Spleen (tissue), 13 donors: ENCODE measurements at places on chromosomes 7 and 10. TPM values are rescaled to one million over a fixed set of nuclear protein-coding genes. Genes with fewer than 3 reads are reported as not detected.

DNA sequence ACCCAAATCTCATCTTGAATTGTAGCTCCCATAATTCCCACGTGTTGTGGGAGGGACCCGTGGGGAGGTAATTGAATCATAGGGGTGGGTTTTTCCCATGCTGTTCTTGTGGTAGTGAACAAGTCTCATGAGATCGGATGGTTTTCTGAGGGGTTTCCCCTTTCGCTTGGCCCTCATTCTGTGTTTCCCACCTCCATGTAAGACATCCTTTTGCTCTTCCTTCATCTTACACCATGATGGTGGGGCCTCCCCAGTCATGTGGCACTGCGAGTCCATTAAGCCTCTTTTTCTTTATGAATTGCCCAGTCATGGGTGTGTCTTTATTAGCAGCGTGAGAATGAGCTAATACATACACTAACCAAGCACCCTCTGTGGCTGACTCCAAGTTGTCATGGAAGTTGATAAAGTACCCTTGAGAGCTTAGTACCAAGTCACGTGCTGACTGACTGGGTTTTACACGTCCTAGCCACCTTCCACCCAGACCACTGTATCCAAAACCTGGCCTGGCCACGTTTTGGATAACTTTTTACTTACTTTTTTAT is 614.4 kb downstream of the SDK1 start:
- no peak for DNase-seq

GRCh38 chr10:77339166-77339565 is 298.4 kb downstream of the KCNMA1 start:
- DNase-seq, result no peak

DNA sequence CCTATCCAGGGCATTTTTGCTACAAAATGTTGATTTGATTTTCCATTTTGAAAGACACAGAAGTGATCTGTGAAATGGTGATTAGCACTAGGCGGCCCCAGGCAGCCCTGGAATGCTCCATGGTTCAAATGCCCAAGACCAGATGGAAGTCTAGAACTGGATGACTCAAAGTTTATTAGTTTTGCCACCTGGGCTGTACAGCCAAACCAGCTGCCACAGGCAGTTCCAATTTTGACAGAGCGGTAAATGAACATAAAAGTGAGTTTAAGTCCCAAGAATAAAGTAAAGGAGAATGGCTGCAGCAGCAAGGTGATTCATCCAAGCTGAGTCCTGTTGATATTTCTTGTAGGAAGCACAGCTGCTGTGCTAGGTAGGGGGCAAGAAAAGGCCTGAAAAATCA is 180.5 kb downstream of the SUGCT start:
- DNase-seq, result no peak

- peak; percentile 75 for DNase-seq
These were observed 1.0 kb upstream of the KNDC1 start for GRCh38 chr10:133158756-133159610.

- DNase-seq, result no peak
These were observed 59.1 kb downstream of the CNTNAP2 start for GRCh38 chr7:146175716-146176115.

DNA sequence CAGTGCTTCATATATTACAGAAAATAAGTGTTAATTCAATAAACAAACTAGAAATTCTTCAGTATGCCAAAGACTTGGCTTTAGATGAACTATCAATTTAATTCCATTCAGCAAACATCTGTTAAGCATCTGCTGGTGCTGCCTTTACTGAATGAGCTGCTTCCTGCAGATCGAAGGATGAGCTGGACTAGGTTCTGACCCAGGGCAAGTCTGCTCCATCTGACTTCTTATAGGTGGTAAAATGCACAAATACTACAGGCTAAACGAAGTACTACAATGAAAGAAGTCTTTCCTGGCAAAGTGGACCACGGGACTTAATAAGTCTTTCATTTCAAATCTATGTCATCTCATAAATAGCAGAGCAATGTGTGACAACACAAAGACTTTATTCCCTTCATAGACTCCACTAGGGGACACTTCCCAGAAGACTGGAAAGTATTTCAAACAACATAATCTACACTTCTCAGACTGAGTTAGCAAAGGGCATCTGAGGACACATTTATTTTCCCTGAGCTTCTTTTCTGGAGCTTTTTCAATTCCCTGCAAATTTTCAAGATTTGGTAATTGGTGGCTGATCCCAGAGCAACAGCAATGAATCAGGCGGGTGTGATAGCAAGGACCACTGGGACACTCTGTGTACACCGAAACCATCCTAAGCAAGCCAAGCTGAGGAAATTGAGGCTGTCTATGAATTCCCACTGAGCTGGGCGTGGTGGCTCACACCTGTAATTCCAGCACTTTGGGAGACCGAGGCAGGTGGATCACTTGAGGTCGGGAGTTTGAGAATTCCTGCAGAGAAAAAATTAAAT is 108.9 kb upstream of the FRMD4A start:
- DNase-seq, result no peak

DNA sequence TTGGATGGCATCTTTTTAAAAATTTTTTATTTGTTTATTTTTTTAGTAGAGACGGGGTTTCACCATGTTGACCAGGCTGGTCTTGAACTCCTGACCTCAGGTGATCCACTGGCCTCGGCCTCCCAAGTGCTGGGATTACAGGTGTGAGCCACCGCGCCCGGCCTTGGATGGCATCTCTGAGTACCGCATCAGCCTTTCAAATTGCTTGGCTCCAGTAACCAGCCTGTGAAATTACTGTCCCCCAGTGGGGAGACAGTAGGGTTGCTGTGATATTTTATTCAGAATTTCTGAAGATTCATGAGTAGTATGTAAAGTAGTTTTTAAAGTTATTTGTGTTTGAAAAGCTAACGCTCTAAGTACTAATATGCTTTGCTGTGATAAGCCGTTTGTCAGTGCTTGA is 1.2 kb downstream of the NUB1 start:
- no peak for DNase-seq

GRCh38 chr10:132725202-132725601 is 60.7 kb downstream of the NKX6-2 start:
- no peak for DNase-seq

DNA sequence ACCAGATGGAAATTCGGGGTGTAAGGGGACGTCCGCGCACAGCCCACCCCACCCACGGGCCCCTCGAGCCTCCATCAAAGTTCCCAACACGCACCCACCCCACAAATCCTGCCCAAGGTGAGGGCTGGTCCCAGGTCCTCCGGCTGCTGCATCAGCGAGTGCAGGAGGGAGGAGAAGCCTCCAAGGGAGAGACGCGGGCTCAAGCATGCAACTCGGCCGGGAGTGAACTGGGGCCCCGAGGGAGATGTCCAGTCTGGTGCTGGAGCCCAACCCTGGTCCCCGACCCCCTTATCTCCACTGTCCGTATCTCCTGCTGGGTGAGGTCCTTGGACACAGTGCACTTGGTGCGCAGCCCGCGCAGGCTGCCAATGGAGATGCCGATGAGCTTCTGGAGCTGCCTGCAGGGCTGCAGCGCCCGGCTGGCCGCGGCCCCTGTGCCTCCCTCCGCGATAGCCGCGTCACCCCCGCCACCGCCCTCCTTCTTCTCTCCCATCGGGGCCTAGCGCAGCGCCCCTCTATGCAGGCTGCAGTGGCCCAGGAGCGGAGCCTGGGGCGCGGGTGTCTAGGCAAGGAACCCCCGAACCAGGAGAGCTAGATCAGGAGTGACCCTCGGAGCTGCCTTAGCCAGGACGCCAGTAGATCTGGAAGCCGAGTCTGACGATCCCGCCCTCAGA is 489.2 kb downstream of the ZNF33B start:
- DNase-seq, result peak; percentile 66

GRCh38 chr10:79422178-79422892 is 23.1 kb downstream of the ZCCHC24 start:
- peak; percentile 58 for DNase-seq

GRCh38 chr10:58438986-58439385 is 53.8 kb downstream of the TFAM start:
- DNase-seq, result no peak

DNA sequence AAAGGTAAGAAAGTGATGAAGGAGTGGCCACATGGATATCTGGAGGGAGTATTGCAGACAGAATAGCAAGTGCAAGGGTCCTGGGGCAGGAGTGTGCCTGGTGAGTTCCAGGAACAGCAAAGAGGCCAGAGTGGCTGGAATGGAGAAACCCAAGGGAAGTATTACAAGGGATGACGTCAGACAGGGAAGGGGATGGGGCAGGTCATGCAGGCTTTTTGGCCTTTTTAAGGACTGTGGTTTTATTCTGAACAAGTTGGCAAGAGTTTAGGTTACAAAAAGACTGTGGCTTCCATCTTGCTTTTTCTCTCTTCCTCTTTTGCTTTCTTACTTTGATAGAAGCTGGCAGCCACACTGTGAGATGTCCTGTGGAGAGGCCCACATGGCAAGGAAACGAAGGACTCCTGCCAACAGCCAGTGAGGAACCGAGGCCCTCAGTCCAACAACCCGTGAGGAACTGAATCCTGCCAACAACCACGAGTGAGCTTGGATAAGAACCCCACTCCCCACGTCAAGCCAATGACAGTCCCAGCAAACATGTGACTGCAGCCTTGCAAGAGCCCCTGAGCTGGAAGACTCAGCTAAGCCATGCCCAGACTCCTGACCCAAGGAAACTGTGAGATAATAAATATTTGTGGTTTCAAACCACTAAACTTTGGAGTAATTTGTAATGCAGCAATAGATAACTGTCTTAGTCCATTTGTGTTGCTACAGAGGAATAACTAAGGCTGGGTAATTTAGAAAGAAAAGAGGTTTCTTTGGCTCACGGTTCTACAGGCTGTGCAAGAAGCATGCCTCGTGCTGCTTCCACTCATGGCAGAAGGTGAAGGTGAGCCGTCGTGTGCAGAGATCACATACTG is 19.8 kb upstream of the KDM7A start:
- DNase-seq, result no peak

DNA sequence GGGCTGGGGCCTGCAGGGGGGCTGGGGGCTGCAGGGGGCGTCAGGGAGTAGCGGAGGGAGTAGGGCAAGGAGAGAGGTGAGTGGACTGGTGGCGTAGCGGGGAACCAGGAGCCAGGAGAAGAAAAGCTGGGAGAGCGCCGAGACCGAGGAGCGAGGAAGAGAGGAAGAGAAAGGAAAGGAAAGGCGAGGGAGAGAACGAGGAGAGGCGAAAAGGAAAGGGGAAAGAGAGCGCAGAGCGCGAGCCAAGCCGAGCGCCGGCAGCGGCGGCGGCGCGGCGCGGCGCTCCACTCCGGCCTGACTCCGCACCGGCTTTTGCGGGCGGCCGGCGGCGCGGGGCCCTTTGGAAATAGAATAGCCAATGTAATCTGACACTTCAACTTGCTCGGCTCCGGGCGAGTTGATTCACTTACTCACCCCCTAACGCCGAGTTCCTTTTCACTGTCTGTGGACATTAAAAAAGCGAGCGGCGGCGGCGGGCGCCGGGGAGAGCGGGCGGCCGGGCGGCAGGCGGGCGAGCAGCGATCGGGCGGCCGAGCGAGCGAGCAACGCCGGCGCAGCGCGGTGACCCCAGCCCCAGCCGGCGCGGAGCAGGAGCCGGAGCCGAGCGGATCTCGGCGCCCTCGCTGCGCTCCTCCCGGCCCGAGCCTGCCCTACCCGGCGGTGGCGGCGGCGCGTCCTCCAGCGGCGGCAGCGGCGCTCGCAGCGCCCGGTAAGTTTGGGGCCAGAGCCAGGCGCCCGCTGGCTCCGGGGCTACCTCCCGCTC is at the start of gene ZMIZ1:
Gene ZMIZ1, plus strand, starts transcription at position 405 of the 763 bp plus-strand sequence. CDS start 132,667 bp downstream, outside the sequence.
- DNase-seq, result peak; percentile 95

DNA sequence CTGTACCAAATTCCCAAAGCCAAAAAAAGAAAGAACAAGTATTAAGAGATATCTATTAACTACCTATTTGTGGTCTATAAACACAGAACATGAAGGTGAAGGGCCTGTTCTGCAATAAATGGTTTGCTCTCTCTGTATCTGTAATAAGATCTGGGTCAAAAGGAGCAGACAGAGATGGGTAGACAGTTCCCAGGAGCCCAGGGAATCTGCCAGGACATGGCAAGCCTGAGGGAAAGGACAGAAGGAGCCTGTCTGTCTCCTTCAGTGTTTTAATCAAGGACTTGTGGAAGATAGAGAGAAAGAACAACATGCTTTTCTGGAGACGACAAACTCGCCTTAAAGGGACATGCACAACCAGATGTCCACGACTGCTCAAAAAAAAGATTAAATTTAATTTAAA is 165.7 kb downstream of the ELMO1 start:
- no peak for DNase-seq

DNA sequence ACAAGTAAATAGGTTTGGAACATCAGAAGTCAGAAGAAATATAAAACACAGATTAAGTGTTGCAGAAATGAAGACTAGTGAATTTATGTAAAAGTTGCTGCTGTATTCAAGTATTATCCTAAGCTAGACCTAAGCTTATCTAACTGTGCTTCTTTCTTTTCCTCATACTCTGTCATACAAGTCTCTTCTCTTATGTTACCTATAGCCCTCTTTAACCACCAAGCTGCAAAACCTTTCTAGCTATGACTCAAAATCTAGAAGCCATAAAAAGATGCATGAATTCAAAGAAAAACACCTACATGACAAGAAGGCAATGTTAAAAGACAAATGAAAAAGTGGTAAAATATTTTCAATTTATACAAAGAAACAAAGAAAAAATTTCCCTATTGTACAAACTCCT is 23.0 kb downstream of the DENND11 start:
- DNase-seq, result no peak

GRCh38 chr10:130726996-130727725 is 584.4 kb downstream of the TCERG1L start:
- peak; percentile 66 for DNase-seq

GRCh38 chr7:6376820-6377219 is 70.9 kb downstream of the DAGLB start:
- no peak for DNase-seq

DNA sequence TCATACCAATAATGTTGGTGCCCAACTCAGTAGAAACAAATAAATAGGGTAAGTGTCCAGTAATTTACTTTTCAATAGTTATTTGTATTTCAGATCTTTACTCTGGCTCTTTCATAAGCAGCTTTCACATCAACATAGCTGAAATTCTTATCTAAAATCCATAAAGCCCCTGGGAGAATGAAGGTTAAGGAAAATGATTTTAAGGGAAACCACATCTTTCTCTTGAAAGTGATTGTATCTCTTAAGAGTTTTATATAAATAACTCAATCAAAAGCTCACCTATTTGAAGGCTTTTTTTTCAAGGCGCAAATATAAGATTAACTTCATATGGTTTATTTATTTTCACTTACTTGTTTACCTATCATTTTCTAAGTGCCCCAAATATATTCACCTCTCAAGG is 324.4 kb downstream of the HGF start:
- DNase-seq, result no peak

GRCh38 chr7:19972876-19973275 is 199.5 kb upstream of the TMEM196 start:
- no peak for DNase-seq

DNA sequence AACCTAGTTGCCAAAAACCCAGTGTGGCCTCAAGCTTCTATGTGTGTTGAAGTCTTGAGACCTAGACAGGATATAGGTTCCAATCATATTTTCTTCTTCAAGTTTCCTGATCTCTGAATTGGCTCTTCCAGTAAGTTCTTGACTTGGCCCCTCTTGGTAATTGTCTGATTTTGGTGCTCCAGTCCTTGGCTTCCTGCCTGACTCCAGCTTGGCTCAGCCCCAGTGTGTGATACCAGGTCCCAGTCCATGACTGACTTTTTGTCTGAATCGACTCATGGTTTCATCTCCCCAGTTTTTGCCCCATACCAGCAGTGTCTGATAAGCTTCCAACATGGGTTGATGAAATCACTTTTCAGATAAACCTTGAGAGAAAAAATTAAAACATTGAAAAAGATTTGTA is 72.3 kb downstream of the FAS start:
- no peak for DNase-seq

CDK14 gene
- total RNA-seq, result 109 TPM

POU6F2 gene
- total RNA-seq, result 0.54 TPM

CCDC172 gene
- total RNA-seq, result not detected

PTF1A gene
- not detected for total RNA-seq

FEZF1 gene
- total RNA-seq, result not detected

MMP21 gene
- total RNA-seq, result 0.49 TPM

VAX1 gene
- total RNA-seq, result not detected

DOCK4 gene
- total RNA-seq, result 26.9 TPM

CYP2C8 gene
- total RNA-seq, result 0.64 TPM

NKX2-3 gene
- total RNA-seq, result 47.4 TPM
